Activated effector memory CD4-positive, alpha-beta T cell treated with anti-CD3 and anti-CD28 coated beads, Interleukin-2, amount 50 U/mL, for 16 hours (primary cell): ENCODE measurements at places on chromosomes 4 and X.

DNA sequence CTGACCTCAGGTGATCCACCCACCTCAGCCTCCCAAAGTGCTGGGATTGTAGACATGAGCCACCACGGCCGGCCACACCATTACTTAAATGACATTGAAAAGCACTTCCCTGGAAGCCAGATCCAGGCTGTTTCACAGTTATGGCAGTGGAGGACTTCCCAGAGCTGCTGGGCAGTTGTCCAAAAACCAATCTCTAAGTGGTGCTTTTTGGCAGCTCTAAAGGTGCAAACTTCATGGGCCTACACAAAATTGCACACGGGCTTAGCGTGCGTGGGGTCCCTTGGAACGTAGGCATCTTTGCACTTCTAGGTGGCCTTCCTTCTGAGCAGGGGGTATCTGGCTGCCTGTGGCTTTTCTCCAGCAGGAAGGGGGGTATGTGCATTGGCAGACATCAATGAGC is 172.3 kb downstream of the SHOX start:
- no peak for DNase-seq

GRCh38 chr4:101807351-101807750 is 16.8 kb downstream of the BANK1 start:
- no peak for DNase-seq

GRCh38 chr4:7719354-7720174 is 220.1 kb downstream of the AFAP1 start:
- DNase-seq: peak; percentile 84

- no peak for DNase-seq
Observed at GRCh38 chr4:30718021-30718542, 2.1 kb upstream of the PCDH7 start.

- DNase-seq: no peak
Observed at GRCh38 chrX:119954374-119954773, 10.8 kb upstream of the NKAP start.

GRCh38 chrX:119004920-119005524 is 30.6 kb downstream of the LONRF3 start:
- DNase-seq: peak; percentile 80

DNA sequence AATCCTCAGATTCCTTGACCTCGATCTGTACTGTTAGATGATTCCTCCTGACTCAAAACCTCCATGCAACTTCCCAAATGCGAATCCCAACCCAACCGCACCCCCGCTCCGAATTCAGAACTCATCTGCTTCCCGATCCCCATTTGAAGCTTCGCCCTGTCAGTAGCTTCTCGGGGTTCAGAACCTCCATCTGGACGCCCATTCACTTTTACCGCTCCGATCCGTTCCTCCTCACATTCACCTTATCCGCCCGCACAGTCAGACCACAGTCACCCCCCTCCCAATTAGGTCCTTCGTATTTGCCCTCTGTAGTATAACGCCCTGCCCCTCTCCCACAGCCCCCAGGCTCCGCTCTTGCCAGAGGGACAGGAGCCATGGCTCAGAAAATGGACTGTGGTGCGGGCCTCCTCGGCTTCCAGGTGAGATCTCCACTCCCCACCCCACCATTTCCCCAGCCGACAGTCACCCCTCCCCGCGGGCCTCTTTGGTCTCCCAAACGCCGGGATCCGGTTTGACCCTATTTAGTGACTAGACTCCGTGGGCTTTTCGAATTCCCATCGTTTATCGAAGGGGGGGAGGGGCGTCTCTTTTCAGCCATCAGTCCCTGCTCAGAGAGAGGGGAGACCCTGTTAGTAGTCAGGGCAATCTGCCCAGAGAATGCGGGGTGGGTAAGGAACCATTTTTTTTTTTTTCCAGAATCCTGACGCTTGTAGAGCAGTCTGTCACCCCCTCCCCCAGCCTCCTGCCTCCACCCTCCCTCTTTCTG is 691 bp downstream of the MAGED1 start:
- DNase-seq: no peak

- no peak for DNase-seq
Observed at GRCh38 chrX:133771086-133771646, 214.2 kb downstream of the GPC3 start.

DNA sequence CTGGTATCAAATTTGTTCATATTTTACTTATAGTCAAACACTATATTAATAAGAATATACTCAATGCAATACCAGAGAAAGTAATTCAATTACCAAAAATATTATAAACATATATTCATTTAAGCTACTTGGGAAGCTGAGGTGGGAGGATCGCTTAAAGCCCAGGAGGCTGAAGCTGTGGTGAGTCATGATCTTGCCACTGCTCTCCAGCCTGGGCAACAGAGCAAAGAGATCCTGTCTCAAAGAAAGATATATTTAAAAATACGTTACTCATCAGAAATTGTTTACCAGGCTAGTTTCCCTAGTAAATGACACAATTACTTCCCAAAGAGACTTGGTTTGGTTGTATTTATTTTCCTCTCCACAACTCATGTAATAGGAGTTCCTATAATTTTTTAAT is 433.6 kb downstream of the GASK1B start:
- DNase-seq: no peak

- peak; percentile 56 for DNase-seq
Observed at GRCh38 chr4:3318561-3319021, 25.8 kb downstream of the RGS12 start.

GRCh38 chr4:80306260-80306659 is 29.3 kb upstream of the CFAP299 start:
- DNase-seq: no peak

DNA sequence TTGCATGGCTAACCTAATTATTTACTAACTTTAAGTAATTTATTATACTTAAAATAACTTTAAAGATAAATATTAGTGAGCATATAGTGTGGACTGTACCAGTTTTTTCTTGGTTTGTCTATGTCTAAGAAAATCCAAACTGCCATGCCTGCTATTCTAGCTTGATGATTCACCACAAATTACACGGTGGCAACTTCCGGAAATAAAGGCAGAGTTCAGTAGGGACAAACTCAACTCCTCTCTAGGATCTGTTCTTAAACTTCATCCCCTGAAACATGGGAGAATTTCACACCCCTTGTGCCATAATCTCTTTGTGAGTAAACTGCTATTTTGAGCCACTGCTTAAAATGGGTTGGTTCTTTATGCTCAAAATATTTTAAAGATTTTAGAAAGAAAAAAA is 213.6 kb upstream of the NRK start:
- DNase-seq: no peak

GRCh38 chr4:144507311-144508101 is 138.4 kb upstream of the HHIP start:
- DNase-seq: no peak

- DNase-seq: peak; percentile 61
Observed at GRCh38 chrX:72305286-72306084, at the start of gene CITED1. Gene CITED1, minus strand, starts transcription at chrX:72305914. Its CDS starts 3,045 bp downstream, at chrX:72302869.

GRCh38 chr4:75126058-75126457 is 193.1 kb downstream of the PARM1 start:
- DNase-seq: no peak

DNA sequence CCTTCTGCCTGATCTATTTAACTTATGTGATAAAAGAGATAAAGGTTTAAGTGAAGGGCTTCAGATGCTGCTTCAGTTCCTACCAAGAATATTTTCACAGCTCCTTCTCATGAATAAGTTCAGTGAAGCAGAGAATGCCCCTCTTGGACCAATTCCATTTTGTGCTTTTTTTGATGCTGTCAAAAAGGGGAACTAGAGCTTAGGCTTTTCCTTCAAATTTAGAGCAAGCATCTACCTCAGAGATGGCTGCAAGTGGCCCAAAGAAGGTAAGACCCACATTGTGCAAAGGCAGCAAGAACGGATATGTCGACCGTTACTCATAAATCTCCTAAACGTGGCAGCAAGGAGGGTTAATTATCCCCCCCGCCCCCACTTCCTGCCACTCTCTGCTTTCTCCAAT is 4.5 kb downstream of the CHRDL1 start:
- no peak for DNase-seq

- no peak for DNase-seq
Observed at GRCh38 chrX:22392133-22392948, 119.6 kb downstream of the CBLL2 start.

- DNase-seq: no peak
Observed at GRCh38 chr4:41077628-41078027, 136.7 kb downstream of the APBB2 start.

DNA sequence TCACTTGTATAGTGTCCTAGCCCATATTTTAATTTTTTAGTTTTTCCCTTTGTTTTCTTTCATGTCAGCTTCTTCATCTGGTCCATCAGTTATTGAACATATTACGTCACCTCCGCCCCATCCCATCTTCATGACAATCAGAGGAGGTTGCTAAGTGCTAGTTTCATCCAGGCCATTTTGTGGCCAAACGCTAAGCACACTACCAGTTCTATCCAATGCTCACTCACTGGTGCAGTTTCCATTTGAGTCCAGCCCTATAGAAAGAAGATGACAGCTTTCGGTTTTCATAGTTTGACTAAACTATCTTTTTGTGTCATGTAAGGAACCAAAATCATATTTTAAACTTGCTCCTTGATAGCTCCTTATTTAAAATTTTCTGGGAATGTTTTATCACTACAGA is 304.2 kb downstream of the TENM3 start:
- no peak for DNase-seq

GRCh38 chr4:21202959-21203358 is 502.7 kb downstream of the PACRGL start:
- no peak for DNase-seq

DNA sequence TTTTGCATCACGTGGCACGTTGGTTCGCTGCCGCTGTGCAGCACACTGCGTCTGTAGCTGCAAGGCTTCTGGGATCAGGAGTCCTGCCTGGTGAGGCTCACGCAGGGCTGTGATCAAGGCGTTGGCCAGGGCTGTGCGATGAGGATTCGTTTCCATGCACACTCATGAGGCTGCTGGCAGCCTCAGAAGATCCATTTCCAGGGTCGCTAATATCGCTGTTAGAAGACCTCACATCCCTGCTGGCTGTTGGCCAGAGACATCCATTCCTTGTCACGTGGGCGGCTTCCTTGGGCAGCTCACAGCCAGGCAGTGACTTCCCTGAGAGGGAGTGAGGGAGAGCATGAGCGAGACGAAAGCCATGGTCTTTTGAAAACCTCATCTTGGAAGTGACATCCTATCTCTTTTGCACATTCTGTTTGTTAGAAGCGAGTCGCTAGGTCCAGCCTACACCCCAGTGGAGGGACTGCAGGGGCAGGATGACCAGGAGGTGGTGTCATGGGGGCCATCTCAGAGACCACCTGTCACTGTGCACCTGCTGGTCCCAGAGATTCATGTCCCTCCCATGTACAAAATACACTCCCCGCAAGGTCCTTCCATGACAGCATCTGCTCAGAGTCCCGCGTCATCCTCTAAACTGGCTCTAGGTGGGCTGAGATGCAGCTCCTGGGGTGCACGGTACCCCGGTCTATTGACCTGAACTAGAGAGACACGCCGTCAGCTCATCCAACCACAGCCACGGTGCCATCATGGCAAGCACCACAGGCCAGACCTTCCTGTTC is 12.2 kb downstream of the RGS12 start:
- peak; percentile 61 for DNase-seq

DNA sequence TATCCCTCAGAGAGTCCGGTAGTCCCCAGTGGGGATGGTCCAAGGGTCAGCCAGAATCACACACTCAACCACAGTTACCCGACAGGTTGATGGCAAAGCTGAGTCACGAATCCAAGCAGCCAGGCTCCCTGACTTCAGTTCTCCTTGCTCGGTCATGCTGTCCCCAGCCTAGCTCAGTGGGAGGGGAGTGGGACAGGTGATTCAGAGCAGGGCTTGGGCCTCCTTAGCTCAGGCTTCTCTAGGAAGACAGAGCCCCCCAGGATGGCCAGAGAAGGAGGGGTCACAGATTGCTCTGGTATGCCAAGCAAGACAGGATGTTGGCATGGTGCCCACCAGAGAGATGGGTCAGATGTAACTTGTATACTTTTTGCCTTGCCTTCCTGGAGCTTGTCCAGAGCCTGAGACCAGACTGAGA is 66.5 kb downstream of the EFNB1 start:
- no peak for DNase-seq

DNA sequence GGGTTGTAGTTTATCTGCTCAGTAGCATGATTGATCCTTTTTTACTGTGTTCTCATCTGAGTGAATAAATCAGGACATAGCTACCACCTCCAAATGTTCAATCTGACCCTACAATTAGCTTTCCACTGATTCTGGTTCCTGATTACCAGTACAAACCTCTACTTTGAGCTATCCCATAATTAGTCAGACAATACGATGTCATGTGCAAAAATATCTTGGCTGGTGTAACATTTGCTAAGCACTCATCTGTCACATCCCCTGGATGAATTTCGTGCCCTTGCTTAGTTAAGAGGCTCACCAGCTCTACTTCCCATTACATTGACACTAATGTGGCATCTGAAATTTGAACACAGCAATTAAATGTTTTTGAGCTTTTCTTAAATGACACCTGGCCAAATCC is 1101.0 kb upstream of the PCDH7 start:
- DNase-seq: no peak

DNA sequence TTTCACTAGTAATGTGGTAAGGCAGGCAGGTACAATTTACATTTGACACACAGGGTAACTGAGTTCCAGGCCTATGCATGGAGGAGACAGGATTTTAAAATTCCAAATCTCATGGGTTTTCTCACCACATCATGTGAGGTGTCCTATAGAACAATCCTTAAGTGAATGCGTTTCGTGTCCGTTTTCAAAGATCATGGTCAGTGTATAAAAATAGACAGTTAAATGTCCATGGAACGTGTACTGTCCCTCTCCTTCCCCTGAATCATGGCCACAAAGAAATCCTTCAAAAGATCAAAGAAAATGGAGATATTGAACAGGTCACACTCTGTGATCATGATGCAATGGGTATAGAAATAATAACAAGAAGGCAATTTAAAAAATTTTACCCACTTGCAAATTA is 42.0 kb downstream of the LIMCH1 start:
- DNase-seq: no peak

DNA sequence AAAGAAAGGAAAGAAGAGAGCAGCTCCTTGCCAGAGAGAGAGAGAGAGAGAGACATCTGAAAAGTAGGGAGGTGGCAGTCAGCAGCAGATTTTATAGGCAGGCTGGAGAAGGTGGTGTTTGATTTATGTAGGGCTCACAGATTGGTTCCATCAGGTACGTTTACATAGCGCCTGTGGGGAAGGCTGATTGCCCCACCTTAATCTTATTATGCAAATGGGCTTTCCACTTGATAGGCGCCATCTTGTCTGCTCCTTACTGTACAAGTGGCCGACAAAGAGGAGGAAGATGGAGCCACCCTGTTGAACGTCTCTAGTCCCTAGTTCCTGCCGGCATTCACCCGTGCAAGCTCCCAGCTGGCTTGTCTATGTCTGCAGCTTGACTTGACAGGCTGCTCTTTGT is 49.1 kb upstream of the DHRSX start:
- DNase-seq: no peak

GRCh38 chr4:163071308-163071707 is 95.4 kb downstream of the NAF1 start:
- DNase-seq: no peak
